Calu3 (cell line): ENCODE measurements at places on chromosomes 11 and 22. TPM values are rescaled to one million over a fixed set of nuclear protein-coding genes. Genes with fewer than 3 reads are reported as not detected.

DNA sequence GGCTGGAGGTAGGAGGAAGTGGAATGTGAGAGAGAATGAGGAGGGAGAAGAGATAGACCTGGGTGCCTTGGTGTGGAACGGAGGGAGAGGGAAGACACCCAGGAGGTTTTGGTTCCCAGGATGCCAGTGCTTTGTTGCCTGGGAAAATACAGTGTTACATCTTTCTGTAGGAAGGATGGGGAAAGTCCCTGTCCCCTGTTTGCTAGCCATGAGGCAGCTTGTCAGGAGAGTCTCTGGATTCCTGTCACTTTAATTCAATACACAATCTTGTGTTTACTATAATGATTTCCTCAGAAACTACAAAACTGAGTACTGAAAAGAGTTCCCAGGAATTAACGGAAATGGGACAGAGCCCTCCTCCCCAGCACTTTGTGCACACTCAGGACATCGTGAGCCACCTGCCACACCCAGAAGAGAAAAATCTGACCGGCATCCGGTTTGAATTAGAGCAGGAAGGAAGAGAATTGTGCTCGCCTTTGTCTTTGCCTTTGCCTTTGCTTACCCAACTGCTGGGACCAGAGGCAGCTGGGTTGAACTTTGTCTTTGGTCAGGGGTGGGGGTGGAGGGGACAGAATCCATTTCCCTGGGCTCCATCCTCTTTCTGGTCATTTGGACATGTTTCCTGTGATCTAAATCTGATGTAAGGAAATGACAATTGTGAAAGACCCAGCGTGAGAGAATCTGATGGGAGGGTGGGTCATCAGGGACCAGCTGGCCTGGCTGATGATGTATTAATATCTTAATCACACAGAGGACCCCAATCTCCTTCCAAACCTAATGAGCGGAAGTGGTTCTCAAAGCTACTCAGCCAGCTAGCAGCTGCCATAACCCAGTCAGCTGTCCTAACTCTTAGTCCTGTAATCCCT lies 1.3 kb upstream of the LIMK2 start:
- DNase-seq, result peak; percentile 40

- DNase-seq, result no peak
Measured at GRCh38 chr11:120115272-120116000, 22.5 kb downstream of the TRIM29 start.

DNA sequence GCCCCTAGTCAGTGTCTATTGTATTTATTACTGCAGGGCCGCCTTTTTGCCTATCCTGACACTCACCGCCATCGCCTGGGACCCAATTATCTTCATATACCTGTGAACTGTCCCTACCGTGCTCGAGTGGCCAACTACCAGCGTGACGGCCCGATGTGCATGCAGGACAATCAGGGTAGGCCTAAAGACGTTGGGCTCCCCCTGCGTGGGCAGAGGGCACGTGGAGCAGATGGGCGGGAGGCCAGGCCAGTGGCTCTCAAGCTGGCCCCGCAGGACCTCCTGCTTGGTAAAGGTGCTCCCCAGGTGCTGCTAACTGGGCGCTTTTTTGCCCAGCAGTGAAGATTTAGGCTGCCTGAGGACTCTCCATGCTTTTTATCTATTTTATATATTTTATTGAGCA lies 22.5 kb downstream of the CAT start:
- no peak for DNase-seq

GRCh38 chr11:47395223-47396048 lies 13.0 kb upstream of the SLC39A13 start:
- DNase-seq, result no peak

DNA sequence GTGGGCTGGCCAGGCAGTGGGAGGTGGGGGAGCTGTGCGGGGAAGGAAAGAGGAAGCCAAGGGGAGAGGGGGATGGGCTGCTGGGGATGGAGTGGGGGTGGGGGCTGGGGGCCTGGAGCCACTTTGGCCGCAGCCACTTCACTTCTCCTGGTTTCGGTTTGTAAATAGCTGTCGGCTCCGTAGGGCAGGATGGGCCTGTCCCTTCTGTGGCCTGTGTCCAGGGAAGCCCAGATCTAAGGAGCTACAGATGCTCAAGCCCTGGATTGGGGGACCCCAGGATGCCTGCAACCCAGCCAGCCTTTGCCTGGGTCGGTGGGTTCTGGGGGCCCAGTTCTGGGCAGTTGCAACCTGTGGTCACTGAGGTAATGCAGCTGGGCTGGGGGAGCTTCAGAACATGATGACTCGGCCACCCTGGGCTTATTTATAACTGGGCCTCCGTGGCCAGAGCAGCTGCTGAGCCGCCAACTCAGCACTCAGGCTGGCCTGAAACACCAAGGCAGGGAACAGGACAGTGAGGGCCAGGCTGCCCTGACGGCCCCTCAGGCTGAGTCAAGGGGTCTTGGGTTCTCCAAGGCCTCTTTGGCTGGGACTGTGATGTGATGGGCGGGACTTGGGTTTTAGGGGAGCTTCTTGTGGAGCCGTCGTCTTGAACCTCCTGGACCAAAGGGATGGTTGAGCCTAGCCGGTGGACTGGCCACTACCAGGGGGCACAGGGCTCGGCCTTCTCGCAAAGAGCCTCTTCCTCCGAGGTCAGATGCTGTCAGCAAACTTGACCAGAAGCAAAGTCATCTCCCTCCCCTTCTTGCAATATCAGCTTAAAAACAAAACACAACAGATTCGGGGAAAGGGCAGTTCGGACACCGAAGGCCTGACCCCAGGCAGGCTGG lies 15.0 kb upstream of the SLC39A13 start:
- DNase-seq, result no peak

- DNase-seq, result no peak
Measured at GRCh38 chr22:37911697-37912096, 5.6 kb downstream of the MICALL1 start.

GRCh38 chr11:2554338-2555207 lies 109.8 kb downstream of the KCNQ1 start:
- DNase-seq, result no peak

The ADM gene
- 2.0 and 4.6 TPM in 2 replicates for total RNA-seq

The MAJIN gene
- total RNA-seq, result 0.56 TPM in 1 of 2 replicates, not detected in the other

The KLHL35 gene
- 1.3 and 2.1 TPM in 2 replicates for total RNA-seq
